ENCODE measurements at places on chromosomes 5 and 9. TPM values are rescaled to one million over a fixed set of nuclear protein-coding genes. Genes with fewer than 3 reads are reported as not detected.

DND1 gene
- total RNA-seq = 0.49 TPM

SPACA9 gene
- 1.5 TPM for total RNA-seq

WNT8A gene
- not detected for total RNA-seq

FAXDC2 gene
- total RNA-seq = 15.9 TPM
